COR-L47 (cell line): ENCODE measurements at places on chromosomes 1 and 21.

DNA sequence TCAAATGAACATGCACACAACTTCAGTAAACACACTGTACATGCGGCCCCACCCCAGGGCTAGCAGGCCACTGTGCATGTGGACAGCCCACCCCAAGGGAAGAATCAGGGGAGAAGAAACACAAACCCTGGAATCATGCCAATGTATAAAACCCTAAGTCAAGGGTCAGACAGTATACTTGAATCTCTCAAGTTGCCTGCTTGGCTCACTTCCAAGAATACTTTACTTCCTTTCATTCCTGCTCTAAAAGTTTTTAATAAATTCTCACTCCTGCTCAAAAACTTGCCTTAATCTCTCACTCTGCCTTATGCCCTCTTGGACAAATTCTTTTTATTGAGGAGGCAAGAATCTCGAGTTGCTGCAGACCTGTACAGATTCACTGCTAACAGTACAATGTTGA, 231.2 kb upstream of the CACYBP start:
- DNase-seq: no peak

DNA sequence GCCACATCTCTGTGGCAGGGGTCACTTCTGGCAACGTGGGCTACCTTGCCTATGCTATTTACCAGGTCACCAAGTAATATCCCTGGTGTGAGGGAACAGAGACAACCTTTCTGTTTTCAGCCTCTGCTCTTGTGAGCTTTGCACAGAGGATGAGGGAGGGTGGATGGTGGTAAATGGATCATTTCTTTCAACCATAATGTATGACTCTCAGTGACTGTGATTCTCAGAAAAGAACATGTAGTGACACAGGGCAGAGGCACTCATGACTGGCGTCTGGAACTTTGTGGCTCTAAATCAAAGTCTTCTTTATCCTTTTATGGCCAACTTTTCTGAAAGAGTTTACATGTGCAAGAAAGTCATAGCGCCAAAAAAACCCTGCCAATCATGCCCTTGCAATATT, 153.5 kb upstream of the USP24 start:
- DNase-seq: no peak

- DNase-seq: no peak
These were observed 7.6 kb downstream of the EFHD2 start for GRCh38 chr1:15417059-15417934.

DNA sequence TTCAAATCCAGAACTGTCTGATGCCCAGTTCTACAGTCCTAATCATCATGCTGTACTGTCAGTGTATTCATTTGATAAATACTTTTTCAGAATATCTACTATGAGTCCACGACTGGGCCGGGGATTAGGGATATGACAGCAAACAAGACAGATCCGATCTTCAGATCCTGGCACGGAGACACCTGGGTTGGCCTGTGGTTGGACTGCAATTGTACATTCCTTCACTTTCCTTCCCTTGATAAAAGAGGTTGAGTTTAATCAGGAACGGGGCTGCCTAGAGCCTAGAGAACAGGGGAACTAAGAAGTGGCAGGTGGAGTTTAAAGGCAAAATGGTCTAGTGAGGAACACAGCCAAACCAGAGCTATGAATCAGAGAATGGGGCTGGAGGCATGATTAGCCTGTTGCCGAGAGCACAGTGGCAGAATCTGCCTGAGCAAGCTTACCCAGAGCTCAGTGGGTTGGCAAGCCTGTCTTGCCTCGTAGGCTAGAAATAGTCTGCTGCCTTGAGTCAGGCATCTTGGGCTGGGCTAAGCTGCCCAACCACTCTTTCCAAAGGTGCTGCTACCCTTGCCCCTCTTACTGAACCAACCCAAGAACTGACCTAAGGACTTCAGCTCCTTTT, 38.1 kb upstream of the PTCH2 start:
- no peak for DNase-seq

- no peak for DNase-seq
These were observed 60.4 kb downstream of the IL12RB2 start for GRCh38 chr1:67368046-67368514.

- peak; percentile 28 for DNase-seq
These were observed 152.6 kb downstream of the ETS2 start for GRCh38 chr21:38958323-38958705.

GRCh38 chr1:230287674-230288315, 138.3 kb downstream of the PGBD5 start:
- DNase-seq: no peak
